ENCODE measurements at places on chromosomes 13 and 19.

- no peak for DNase-seq
These were observed 15.2 kb downstream of the EPN1 start for GRCh38 chr19:55690109-55690768.

- DNase-seq, result no peak
These were observed 4.6 kb upstream of the ZNF414 start for GRCh38 chr19:8518536-8518935.

- DNase-seq, result no peak
These were observed 5.9 kb downstream of the RTBDN start for GRCh38 chr19:12828494-12828893.

GRCh38 chr13:23901365-23901764 lies 4.1 kb upstream of the C1QTNF9B start:
- DNase-seq, result no peak

- DNase-seq, result no peak
These were observed 12.9 kb downstream of the TUBGCP3 start for GRCh38 chr13:112574834-112575613.

- no peak for DNase-seq
These were observed 8.1 kb upstream of the ARRDC2 start for GRCh38 chr19:17999684-18000479.

GRCh38 chr19:4732680-4733114 lies 9.1 kb upstream of the DPP9 start:
- DNase-seq, result no peak

GRCh38 chr19:44003461-44004009 lies 778 bp downstream of the ZNF230 start:
- DNase-seq, result no peak

DNA sequence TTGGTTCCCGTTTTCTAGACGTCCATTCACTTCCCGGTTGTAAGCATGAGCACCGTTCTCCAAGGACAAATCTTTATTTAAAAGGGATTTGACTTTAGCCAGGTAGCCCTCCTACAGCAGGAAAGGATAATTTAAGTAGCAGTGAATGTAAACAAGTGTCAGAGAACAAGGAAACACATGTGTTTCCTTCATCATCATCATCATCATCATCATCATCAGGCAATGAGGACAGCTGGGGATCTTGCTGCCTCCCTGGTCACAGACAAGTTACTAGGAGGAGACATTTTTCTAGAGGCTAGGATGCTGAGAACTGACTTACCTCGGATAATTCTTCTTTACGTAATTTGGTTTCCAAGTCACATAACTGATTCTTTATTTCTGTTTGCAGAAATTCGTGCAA lies 14.3 kb downstream of the DNMT1 start:
- DNase-seq, result no peak

DNA sequence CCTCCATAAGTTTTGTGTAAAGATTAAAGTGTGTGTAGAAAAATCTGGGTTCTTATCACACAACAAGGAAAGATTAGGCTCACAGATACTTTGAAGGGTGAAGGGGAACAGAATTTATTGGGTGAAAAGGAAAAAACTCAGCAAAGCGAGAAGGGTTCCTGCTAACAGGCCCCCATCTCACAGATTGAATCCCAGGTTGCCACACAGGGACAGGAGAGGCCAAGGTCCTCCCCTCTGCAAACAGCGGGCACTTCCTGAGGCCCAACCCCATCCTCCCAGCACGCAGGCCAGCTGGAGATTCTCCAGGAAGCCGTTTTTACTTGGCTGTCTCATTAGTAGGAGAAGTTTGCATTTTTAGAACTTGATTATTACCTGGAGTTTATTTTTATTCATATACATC lies 15.2 kb upstream of the ERCC5 start:
- no peak for DNase-seq

GRCh38 chr19:14391156-14391821 lies 10.0 kb downstream of the ADGRE5 start:
- no peak for DNase-seq

DNA sequence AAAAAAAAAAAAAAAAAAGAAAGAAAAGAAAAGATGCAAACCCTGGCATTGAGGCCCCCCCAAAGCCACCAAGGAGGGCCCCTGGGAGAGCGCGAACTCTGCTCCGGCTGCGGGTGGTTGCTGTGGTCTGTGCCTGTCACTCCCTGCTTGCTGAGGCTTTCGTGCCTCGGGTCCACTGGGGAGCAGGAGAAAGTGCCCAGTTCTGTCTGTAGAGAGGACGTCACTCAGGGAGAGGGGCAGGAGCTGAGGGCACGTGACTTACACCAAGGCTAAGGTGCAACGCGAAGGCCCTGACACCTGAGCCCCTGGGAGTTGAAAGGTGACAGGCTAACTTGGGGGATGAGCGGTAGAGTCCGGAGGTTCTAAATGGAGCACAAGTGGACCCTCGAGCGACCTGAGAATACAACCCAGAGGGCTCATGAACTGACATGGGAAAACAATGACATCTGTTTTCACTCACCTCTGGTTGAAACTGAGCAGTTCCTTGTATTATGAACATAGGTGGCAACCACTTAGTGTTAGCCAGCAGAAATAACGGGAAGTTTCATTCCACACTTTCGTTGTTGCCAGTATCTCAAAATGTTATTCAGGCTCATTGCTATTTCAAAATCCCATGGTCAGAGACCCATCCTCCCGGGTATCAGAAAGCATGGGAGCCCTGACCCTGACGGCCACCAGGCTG lies 69.2 kb upstream of the TM9SF2 start:
- DNase-seq, result no peak

DNA sequence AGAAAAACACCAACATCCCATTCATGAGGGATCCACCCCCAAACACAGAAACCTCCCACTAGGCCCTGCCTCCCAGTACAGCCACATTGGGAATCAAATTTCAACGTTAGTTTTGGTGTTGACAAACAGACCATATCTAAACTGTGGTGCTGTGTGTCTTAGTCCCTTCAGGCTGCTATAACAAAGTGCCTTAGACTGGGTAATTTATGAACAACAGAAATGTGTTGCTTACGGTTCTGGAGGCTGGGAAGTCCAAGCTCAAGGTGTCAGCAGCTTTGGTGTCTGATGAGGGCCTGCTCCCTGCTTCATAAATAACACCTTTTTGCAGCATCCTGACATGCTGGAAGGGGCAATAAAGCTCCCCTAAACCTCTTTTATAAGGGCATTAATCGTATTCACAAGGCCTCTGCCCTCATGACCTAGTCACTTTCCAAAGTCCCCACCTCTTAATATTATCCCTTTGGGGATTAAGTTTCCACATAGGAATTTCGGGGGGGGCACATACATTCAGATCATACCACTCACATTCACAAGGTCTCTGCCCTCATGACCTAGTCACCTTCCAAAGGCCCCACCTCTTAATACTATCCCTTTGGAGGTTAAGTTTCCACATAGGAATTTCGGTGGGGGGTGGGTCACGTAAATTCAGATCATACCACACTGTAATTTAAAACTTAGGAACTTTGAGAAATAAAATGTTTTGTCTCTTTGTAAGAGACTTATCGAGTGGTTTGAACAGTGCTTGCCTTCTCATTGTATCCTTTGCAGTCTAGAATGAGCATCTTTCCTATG lies 27.5 kb downstream of the ZNF507 start:
- no peak for DNase-seq

DNA sequence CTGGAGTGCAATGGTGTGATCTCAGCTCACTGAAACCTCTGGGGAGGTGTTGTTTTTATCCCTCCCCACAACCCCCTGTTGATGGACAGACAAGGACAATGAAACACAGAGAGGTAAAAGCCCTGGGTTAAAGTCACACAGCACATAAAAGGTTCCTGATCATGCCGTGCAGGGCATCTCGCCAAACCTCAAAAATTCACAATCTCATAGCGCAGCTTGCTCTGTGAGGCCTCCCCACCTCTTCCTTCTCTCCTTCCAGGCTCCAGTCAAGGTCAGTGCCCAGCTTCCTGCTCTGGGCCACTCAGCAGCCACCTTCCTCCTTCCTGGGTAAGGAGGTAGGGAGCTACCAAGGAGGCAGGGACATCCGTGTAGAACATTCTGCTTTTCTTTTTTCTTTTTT lies 2.3 kb downstream of the FUT2 start:
- DNase-seq, result no peak

- DNase-seq, result no peak
These were observed 73.7 kb upstream of the PCDH9 start for GRCh38 chr13:67303661-67304333.

DNA sequence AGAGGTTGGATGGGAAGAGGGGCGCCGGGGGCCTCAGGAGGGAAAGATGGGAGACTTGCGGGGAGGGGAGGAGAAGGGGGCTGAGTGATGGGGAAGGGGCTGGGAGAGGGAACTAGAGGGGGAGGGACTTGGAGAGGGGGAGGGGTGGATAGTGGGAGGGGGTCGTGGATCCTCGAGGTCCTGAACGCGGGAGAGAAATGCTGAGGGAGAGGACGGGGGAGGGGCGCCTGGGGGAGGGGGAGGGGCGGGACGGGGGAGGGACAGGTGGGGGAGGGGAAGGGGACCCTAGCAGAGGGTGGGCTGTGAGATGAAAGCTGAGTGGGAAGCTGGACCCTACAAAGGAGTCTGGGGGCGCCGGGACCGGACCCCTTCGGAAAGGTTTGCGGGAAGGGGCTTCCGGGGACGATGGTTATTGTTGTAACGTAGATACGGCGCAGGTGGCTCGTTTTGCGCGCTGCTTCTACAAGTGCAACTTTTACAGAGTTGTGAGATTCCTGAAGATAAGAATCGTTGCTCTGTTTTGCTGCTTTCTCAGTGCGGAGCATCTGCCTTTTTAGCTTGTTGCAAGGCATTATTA lies 418 bp downstream of the ZNF444 start:
- DNase-seq, result no peak

- DNase-seq, result no peak
These were observed 555.2 kb downstream of the SLITRK1 start for GRCh38 chr13:83327091-83327490.

DNA sequence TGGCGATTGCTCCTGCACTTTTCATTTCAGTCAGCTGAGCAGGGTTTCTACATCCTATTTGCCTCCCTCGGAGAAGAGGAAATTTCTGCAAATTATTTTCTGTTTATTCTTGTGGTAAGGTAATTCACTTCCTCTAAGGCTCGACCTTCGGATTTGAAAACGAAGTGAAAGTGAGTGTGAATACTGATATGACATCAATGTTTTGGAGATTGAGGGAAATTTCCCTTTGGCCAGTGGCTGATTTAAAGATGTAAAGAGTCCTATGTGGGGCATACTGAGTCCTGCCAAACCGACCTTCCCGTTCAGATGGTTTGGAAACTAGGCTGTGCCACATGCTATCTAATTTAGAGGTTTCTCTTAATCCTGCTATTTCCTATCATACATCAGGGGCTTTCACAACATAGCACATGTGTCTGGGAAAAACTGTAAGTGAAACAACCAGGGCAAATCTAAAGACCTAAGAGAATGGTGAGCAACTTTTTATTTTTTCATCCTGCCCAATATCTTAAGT lies 112.3 kb downstream of the POSTN start:
- peak; percentile 48 for DNase-seq

DNA sequence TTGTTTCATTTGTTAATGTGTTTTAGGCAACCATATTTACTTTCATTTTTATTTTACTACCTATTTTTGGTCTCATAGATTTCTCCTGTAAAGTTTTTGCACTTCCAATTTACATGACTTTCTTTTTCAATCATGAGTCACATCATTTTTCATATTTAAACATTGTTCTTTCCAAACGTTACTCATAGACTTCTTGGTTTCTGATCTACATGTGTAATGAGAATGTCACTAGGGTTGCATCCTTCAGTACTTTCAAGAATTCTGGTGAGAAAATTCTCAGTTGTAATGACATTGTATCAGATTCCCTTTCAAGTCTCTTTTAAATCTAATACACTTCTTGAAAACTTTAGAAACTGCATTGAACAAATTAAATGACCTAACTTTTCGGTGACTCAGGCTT lies 991.7 kb downstream of the EFNB2 start:
- DNase-seq, result no peak

DNA sequence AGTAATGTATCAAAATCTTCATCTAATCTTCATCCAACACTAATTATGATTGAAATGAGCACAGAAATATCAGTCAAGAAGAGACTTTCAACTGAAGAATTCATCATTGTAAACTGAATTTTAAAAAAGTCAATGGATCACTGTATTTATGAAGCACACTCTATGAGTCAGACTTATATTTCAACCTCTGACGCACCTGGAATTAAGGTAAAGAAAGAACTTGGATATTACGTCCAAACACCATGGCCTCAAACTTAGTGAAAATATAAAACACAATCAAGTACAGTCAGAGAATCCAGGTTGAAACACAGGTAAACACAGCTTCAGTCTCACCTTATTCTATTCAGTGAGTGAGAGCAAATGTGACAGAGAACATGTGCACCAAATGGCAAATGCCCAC lies 39.5 kb downstream of the MIPEP start:
- no peak for DNase-seq

DNA sequence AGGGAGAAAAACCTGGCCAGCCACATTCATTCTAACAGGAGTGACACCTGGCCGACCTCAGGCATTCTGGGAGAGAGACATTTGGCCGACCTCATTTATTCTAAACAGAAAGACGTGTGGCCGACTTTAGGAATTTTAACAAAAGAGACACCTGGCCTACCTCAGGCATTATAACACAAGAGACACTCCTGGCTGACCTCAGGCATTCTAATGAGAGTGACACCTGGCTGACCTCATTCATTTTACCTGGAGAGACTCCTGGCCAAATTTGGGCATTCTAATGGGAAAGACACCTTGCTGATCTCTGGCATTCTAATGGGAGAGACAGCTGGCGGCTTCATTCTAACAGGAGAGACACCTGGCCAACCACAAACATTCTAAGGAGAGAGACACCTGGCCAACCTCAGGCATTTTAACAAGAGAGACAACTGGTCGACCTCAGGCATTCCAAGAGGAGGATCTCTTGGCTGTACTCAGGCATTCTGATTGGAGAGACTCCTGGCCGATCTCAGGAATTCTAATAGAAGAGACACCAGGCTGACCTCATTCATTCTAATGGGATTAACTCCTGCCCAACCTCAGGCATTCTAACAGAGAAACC lies 1353.9 kb downstream of the UQCRFS1 start:
- DNase-seq, result no peak

GRCh38 chr19:49128545-49129237 lies 9.3 kb downstream of the PPFIA3 start:
- no peak for DNase-seq

DNA sequence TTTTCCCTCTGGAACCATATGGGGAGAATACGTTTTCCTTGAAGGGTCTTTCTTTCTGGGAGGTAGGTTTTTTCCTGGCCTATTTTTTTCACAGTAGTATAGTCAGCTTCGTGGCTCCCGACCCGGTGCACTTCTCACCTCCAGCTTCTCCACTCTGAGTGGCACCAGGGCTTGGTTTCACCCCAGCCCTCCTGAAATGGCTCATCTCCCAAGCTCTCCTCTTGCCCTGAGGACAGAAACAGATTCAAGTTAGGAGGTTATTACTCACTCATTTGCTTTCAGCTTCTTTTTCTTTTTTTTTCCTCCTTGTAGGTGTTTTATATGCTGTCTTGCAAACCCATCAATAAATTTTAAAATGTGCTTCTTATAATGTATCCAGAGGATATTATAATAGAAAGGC lies 199.3 kb downstream of the RFC3 start:
- DNase-seq, result no peak

GRCh38 chr13:41019578-41020347 lies 647 bp upstream of the ELF1 start:
- no peak for DNase-seq

Measured in skin of body (tissue), 3 donors.